Left kidney (tissue), 8 donors: ENCODE measurements at places on chromosomes 7 and 10. TPM values are rescaled to one million over a fixed set of nuclear protein-coding genes. Genes with fewer than 3 reads are reported as not detected.

Gene GTPBP10
- polyA plus RNA-seq, result 35.1 TPM

Gene TWNK
- 16.3 TPM for polyA plus RNA-seq

DNA sequence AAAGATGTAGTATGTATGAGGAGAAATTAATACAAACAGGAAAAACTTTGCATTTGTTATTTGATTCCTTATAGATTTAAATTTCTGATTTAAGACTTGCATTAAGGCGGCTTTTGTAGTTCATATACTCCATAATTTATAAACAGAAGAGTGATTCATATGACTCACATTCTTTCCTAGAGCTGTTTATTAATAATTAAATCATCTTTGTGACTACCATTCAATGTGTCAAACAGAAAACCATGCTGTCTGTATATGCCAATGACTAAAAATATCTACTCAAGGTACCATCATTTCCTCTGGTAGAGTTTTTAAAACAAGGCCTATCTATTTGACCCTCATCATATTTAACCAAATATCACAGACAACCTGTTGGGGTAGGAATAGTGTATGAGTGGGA lies 501.7 kb downstream of the PARD3 start:
- no peak for DNase-seq

DNA sequence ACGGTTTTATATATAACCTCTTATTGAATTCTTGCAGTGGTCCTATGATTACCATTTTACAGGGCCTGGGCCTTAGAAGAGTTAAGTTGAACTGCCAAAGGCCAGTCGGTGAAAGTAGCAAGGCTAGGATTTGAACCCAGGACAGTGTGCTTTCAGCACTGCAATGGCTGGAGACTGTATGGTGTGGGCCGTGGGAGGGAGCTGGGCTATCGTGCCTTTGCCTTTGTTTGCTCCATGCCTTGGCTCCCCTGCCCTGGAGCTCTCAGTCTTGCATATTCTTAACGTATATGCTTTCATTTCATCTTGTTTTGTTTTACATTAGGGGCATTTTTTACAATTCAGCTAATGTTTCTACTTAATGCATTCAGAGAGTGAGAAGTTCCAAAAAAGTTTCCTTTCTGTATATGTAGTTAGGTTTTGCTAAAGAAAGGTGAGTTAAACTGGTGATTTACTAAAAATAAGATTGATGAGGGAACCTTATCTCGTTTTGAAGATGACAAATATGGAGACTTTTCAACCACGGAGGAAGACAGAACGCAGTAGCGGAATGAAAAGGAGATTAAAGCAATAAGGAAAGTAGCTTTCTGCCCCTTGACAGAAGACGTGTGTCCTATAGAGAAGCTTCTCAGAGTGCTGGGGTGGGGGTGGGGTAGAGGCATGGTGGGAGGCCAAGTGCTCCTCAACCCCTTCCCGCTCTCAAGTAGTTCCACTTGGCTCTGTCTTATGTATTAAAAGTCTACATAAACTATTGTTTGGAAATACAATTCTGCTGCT lies 82.5 kb downstream of the RTKN2 start:
- no peak for DNase-seq

DNA sequence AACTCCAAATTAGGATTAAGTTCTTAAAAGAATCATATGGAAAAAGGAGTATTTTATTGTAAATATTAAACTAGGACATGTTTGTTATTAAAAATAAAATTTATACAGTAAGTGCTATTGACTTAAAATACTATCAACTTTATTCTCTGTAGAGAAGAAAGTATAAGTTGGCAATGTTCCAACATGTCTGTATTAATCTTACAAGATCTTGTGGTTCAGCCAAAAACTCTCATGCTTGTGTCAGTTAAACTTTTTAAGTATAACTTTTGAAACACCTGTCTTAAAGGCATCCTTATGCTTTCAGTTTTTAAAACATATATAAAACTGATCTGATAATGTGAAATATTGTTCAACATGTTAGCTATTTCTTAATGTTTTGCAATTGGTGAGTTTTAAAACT lies 160.7 kb downstream of the ZEB1 start:
- DNase-seq, result no peak

GRCh38 chr7:106729720-106730385 lies 68.9 kb upstream of the CCDC71L start:
- no peak for DNase-seq

DNA sequence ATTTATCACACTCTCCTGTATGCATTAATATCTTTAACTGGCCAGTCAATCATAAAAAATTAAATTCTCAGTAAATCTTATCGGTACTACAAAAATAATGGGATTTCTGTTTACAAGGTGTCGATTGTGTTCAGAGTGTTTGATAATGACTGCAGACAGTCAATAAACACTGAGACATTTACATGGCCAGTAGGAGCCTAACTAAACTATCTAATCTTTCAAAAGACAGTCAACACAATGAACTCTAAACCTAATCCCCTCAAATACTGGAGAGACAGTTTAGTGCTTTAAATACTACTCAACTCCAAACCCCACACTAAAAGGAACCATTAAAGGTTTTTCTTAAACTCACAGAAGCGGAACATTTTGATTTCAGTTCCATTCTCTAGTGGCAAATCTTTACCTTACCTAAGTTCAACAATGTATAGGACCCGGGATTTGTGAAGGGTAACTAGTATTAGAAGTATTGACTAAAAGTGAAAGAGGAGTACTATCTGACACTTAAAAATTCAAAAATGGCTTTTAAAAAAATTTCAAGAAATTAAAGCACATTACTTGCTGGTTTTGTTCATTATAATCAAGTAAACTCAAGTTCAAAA lies 37.3 kb upstream of the EXOC6 start:
- DNase-seq, result no peak
